Jurkat, Clone E6-1 (cell line): ENCODE measurements at places on chromosomes 12 and 14.

DNA sequence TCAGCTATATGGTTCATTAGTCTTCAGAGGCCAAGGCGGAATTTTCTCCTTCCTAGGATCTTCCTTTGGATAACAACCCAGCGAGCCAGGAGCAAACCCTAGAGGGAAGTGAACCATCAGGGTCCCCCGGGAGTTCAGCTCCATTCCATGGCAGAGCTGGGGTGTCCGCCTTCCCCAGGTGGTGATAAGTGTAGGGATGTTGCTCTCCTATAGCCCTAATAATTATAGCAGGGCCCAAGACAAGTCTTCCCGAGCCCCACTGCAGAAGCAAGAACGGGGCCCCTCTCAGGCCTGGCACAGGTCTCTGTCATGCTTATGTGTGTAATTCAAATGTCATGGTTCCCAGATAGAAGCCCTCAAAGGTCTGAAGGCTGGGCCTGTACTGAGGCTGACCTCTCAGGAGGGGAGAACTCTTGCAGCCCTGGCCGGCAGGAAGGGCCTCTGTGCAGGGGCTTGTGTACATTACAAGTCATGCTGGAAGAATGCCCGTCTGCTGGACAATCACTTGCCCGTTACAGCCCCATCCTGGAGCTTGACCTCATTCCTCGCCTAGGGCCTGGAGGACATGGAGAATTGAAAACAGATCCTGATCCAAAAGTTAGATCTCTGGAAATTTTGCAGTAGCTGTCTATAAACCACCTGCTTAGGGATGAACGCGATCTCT, 17.3 kb downstream of the LRTM2 start:
- DNase-seq, result no peak

DNA sequence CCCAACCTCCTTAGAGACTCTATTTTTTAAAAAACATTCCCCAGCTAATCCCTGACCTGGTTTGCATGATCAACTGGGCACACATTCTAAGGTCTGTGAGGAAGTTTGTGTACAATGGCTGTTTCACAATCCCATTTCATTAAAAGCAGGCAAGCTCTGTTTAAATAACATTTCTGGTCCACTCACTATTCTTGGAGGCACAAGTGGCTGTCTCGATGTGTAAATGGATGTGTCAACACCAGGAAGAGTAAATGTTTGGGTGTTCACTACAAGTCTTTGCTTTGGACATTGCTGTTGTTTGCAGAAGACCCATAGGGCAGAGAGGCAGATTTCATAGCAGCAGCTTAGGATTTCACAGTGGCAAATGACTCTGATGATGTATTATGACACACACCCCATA, 98.3 kb downstream of the PDZRN4 start:
- no peak for DNase-seq

DNA sequence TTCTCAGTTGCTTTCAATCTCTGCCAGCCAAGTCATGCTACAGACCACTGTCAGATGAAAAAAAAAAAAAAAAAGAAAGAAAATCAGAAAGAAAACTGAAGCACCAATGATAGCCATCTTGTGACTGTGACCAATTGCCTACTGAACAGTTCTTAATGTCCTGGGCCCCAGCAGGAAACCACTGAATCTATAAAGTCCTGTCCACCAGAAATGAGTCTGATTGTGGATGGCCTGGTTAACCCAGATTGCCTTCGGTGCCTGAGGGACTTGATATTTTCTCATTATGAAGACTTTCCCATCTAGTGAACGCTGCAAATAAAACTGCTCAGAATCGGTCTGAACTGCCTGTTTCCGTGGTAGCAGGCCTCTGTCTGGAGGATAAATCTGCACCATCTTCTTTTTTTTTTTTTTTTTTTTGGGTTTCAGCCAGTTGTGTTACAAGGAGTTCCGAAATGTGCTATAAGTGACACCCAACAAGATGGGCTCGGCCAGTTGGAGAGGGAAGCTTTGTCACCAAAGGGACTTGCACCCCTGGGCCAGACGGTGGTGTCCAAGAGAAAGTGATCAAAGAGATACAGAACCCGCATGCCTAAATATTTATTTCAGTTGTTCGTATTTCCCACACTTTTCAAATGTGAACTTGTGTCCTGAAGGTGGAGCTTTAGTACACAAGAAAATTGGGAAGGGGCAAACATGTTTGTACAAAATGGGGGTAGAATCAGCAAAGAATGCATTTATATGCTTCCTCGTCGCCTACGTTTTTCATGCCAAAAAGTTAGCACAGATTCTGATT, 3.0 kb upstream of the PLXNC1 start:
- DNase-seq, result no peak

- no peak for DNase-seq
Observed at GRCh38 chr14:100594625-100594951, 7.4 kb upstream of the BEGAIN start.

GRCh38 chr12:27431185-27431584, 15.4 kb upstream of the SMCO2 start:
- peak; percentile 20 for DNase-seq

- DNase-seq, result no peak
Observed at GRCh38 chr14:101215927-101216326, 312.4 kb upstream of the RTL1 start.

GRCh38 chr12:52020539-52021336, 14.0 kb downstream of the TAMALIN start:
- peak; percentile 73 for DNase-seq

DNA sequence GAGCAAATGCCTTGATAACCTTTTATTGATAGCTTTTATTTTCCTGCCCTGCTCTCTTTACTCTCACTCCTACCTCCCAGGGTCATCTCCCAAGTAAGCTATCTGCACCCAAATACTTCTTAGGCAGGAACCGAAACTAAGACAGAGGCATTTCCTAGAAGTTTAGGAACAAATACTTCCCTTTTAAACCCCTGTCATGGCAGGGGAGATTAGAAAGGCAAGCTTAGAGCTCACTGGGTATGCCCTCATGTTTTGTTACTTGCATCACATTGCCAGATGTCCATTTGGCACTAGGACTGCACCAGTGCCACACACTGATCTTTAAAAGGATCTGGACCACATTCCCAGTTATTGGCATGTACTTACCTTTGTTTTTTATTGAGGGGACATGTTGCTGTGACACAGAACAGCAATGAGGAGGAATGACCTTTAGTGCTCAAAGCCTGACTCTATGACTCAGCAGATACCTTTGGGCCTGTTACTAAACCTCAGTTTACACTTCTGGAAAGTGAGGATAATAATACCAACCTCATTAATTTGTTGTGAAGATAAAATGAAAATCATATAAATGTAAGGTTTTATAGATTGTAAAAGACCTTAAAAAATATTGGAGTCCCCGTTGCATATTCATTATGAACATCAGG, 40.9 kb upstream of the MBIP start:
- DNase-seq, result no peak

GRCh38 chr12:95988506-95989275, 7.5 kb downstream of the HAL start:
- no peak for DNase-seq

DNA sequence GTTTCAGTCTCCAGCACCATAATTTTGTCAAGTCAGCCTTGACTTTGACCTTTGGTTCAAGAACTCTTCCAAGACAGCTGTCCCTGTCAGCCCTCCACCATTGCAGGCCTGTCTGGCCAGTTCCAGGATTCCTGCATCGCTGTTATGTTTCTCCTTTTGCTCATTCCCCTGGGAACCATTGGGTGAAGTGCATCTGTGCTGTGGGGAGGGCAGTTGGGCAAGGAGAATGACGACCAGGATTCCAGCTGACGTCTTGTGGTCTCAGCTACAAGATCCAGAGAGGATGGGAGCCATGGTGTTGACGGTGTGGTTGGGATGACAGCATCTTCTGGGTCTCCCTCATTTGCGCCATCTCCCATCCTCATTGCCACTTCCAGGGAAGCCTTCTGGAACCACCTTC, 45.9 kb upstream of the SLC24A4 start:
- no peak for DNase-seq

GRCh38 chr14:33674927-33675326, 275.9 kb downstream of the EGLN3 start:
- DNase-seq, result no peak

DNA sequence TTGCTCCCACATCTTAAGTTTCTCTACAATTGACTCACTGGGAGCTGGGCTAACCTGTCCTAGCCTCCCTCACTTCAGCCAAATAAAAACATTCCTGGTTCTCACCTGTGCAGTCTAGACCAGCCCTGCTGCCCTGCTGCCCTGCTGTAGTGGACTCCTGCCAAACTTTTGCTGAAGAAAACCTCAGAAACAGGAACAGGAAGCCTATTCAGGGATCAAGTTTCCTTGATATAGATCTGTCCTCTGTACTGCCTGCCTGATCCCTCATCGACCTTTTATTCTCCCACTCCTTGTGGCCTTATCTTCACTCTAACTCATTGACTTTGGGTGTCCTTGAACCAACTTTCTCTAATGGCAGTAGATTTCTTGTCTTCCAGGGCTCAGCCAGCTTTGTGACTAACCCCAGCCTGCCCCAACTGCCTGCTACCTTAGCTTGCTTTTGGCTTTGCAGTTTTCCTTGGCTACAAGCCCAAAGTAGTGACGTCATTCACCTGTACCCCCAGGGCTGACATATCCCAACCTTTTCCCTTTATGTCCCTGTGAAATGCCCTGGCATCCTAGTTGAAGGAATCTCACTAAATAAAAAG, 234.8 kb downstream of the DUSP6 start:
- no peak for DNase-seq

GRCh38 chr12:49161092-49161795, 27.6 kb downstream of the TUBA1A start:
- DNase-seq, result no peak

DNA sequence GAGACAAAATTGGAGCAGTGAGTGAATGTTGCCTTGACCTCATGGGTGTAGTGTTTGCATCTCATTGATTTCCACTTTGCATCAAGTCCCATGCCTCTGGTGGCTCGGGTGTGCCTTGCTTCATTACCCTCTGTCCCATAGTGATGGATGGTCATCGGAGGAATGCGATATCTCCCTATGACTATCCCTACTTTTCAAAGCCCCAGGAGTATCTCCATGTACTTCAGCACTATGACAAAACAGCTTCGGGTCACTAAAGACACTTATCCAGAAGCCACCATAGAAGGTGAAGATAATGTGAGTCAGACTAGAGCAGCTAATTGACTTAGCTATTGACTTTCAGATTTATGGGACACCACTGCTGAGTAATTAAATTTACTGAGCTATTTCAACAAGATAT, 355.1 kb upstream of the CCDC196 start:
- DNase-seq, result no peak

DNA sequence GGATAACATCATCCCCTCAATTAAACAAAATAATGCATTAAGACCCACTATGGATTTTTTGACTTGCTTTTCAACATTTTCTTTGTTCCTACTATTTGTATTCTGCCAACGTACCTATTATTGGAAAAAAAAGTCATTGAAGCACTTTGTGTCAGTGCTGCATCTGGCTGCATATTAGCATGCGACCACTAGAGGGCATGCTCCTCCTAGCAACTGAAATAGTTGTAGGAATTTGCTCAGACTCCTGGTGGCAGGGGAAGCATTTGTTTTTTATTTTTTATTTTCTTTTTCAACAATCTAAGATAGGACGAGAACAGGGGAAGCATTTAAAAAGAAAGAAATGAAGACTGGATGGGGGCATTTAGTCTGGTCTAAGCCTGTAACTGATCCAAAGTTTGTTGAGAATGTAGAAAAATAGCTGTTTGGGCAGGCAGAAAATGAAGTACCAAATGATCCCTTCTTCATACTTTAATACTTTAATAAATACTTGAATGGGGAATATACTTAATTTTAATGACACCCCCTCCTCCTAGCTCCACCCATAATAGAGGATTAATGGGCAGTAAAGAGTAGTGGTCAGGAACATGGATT, 14.5 kb upstream of the CLEC4A start:
- DNase-seq, result peak; percentile 85

DNA sequence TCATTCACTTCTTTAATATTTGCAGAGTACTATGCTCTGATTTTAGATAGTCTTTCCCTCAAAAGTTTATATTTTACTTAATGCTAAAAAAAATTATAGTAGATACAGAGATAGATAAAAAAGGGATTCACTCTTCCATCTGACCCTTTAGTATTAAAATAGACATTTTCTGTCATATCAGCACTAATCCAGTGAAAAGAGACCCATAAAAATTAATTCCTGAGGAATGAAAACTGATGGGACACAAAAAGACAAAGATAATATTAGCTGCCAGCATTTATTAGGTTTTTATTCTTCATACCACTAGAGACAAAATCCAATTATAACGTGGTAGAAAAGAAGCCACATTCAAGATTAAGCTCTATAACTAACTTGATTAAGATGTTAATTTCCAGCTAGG, 45.3 kb downstream of the SOS2 start:
- no peak for DNase-seq

GRCh38 chr12:62705846-62706245, 229.1 kb downstream of the PPM1H start:
- DNase-seq, result no peak

GRCh38 chr14:100060760-100061159, 4.5 kb upstream of the EVL start:
- no peak for DNase-seq

- no peak for DNase-seq
Observed at GRCh38 chr12:132661972-132662371, 25.2 kb downstream of the POLE start.

DNA sequence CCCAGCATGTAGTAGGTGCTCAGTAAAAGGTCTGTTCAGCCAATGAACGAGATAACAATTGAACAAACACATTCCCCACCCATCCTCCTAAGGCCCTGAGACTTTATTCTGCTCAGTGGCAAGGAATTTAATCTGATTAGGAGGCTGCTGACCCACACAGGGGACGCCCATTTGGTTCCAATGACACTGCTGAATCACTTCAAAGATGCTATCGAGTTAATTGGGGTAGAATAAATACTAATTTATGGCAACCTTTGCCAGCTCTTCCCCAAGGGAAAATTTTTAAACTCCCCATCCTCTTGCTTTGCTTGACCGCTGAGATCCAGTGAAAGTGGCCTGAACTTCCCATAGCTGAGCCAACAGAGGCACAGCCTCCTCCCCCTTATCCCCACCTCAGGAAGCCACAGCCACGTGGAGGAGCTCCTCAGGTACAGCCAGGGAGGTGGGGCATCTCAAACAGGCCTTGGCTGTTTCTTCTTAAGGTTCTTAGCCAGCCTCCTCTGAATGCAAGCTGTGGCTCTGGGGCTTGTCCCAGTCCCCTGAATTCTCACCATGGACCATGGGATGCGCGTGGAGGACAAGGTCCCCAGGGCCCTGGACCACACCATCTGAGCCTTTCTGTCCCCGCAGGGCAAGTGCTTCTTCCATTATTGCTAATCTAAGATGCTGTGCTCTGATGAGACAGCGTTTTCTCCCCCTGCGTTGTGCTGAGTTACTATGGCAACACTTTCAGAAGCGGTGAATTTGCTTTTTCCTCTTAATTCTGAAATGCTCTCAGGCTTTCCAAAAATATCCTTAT, 26.7 kb downstream of the C14orf132 start:
- no peak for DNase-seq
